ENCODE measurements at places on chromosomes 11 and 22.

- DNase-seq: no peak
These were observed 5.5 kb downstream of the TTC28 start for GRCh38 chr22:28674121-28674563.

DNA sequence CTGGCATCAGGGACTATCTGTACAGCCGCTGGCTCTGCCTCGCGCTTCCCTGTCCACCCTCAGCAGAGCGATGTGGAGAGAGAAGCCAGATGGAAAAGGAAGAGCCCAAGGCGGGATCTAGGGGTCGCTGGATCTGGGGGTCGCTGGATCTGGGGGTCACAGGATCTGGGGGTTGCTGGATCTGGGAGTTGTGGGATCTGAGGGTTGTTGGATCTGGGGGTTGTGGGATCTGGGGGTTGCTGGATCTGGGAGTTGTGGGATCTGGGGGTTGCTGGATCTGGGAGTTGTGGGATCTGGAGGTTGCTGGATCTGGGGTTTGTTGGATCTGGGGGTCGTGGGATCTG is 2.0 kb upstream of the MS4A10 start:
- no peak for DNase-seq

- no peak for DNase-seq
These were observed 31.0 kb downstream of the MED17 start for GRCh38 chr11:93814966-93815633.

DNA sequence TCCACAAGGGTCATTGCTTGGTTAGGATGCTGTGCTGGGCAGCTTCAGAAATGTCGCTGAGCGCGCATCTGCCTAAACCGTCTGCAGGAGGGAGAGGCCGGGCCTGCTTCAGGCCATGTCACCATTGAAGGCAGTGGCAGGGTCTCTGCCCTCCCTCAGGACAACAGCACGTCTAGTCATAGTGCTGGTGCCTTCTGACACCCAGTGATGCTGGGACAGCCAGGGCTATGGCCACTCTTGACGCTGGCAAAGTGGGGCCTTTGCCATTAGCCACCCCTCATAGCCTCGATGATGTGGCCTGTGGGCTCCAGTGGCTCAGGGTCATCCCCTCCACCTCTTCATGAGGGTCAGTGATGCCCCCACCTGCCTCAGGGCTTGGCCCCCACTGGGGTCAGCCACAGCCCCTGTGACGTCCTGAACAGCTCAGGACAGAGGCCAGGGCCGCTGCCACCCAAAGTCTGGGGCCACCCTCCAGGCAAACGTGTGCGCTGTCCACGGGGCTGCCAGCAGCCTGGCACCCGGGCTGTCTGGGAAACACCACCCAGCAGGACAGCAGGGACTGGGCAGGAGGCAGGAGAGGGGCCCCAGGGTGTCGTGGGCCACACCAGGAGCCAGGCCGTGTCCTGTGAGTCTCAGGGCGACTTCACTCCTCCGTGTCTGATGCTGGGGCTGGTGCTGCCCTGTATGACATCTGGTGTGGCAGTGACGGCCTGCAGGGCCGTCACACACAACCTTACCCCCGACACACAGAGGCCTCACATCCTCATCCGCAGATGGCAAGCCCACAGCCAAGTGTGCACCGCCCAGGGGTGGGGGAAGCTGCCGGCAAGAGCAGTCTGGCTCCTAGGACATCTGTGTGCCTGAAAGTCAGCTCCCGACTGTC is 42.5 kb downstream of the CERK start:
- no peak for DNase-seq

GRCh38 chr11:44604171-44604581 is 38.7 kb downstream of the CD82 start:
- no peak for DNase-seq

Measured in SHP77 treated with DMSO at 0.1 percent for 48 hours (cell line).